ENCODE measurements at places on chromosomes 16 and 17.

- no peak for DNase-seq
Observed at GRCh38 chr16:62038646-62039045, 2.4 kb upstream of the CDH8 start.

DNA sequence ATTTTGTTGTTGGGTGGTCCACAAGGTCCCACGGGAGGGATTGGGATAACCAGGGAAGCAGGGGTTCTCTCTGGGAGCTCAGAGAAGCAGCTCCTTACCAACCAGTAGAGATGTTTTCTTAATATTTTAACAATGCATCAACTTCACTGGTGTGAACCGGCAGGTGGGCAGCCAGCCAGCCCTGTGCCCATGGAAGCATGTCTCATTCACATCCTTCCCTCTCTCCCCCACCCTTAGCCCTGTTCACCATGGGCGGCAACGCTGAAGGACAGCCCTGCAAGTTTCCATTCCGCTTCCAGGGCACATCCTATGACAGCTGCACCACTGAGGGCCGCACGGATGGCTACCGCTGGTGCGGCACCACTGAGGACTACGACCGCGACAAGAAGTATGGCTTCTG lies 9.3 kb downstream of the MMP2 start:
- no peak for DNase-seq

DNA sequence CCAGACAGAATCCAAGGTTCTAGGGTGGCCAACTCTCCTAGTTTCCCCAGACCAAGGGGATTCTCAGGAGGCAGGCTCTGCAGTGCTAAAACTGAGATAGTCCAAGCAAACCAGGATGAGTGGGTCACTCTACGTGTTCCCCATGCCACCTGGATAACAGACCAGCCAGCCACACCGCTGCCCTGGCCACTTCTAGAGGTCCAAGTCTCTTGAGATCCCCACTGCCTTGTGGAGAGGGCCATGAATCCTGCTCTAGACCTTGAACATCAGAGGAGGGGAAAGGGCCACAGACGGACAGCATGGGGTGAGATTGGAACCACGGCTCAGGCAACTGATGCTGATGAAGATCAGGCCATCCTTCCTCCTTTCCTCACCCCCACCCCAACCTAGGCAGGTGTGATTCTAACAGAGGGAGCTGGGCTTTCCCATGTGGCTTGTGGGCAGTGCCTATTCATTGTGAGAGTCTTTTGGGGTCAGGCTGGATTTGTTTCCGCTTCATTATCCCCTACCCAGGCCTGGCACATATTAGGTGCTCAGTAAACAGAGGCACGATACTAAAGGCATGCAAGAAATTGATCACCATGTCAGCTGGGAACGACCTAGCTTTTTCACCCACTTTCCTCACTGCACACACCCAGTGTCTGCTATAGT lies 16.8 kb upstream of the TVP23A start:
- DNase-seq: no peak

GRCh38 chr17:27323538-27324215 lies 29.8 kb downstream of the WSB1 start:
- no peak for DNase-seq

- peak; percentile 98 for DNase-seq
Observed at GRCh38 chr17:8189711-8190477, at the start of gene BORCS6. TSS of gene BORCS6 (minus strand) at chr17:8190180. CDS start at chr17:8190140, 40 bp downstream.

GRCh38 chr17:78154903-78155811 lies 9.0 kb downstream of the C17orf99 start:
- DNase-seq: peak; percentile 80

- peak; percentile 63 for DNase-seq
Observed at GRCh38 chr17:4074831-4075495, 67.9 kb downstream of the ZZEF1 start.

- DNase-seq: no peak
Observed at GRCh38 chr16:2392025-2392424, 37.2 kb upstream of the CCNF start.

GRCh38 chr17:47987240-47987835 lies 16.4 kb downstream of the CDK5RAP3 start:
- DNase-seq: no peak

DNA sequence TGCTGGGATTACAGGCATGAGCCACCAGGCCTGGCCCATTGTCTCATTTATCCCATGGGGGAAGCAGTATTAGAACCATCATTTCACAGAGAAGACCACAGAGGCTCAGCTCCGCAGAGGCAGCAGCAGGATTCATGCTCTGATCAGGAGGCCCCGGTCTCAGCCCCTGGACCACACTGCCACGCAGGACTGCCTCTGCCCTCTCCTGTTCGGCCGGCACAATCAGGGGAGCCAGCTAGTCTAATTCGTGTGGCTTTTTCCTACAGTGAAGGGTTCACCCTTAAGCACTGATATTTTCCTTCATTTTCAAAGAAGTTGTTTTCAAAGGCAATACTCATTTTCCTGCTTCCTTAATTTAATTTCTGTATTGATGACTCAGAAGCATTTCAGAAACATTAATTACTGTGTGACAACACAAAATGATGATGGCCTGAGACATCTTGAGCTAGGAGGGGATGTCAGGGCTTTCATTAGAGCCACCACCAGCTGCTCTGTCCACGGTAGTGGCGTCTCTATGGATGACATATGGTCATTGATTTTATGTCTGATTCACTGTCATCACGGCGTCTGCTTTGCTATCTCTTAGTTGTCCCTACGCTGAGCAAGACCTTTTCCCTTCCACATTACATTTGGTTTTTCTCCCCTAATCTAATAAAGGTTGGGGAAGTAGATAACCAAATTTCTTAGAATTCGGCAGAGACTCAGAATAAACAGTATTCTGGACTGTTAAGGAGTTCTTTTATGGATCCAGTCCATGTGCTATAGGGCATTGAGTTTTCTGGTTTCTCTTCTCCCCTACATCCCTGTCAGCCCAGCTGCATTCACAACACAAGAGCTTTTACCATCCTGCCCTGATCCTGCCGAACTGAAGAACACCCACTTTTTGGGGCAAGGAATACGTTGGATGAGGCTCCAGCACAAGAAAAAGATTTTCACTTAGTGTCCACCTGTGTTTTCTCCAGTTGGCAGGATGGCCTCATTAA lies 314.0 kb downstream of the SLC39A11 start:
- DNase-seq: no peak
